Cardiac fibroblast (primary cell): ENCODE measurements at places on chromosomes 7 and 10.

DNA sequence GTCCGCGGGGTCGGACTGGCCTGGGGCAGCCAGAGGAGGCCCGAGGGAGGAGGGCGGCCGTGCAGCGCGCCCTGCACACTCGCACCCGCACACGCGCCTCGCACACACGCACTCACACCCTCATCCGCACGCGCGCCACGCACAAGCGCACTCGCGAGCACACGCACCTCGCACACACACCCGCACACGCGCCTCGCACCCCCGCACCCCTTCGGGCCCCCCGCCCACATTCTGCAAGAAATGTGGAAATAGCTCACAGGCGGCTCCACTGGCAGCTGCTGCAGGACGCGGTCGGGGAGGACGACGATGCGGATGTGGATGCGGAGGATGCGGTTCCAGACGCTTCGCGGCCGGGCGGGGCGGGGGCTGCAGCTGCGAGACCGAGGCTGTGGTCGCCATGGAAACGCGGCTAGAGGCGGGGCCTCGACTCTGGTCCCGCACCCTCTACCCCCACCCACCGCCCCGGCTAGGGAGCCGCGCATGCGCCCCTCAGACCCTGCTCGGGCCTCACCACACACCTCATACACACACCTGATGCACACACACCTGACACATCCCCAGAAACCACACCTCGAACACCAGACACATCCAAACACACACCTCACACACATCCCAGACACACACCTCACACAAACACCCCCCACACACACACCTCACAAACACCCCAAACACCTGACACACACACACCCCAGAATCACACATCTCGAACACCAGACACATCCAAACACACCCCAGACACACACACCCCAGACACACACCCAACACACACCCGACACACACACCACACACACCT, at the start of gene CALY:
TSS of gene CALY (minus strand) at position 320 of the 793 bp plus-strand sequence. CDS start 7,907 bp downstream, outside the sequence.
- no peak for DNase-seq

GRCh38 chr7:133698127-133698526, 429.0 kb upstream of the LRGUK start:
- no peak for DNase-seq

DNA sequence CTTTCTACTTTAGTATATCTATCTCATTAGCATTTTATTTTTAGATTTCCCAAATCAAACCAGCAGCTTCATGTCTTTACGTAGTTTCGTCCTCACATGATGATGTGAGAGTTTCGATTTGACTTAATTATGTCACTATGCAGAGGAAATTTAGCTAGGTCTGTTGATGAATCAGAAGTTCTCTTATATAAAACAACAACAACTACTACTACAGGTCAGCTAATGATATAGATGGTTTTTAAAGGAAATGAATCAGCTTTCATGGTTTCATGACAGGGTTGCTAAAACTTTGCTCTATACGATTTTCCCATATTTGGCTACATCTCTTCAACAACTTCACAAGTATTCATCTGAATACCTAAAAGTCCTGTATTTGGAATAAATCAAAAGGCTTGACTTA, 28.6 kb downstream of the JAZF1 start:
- DNase-seq: peak; percentile 85

DNA sequence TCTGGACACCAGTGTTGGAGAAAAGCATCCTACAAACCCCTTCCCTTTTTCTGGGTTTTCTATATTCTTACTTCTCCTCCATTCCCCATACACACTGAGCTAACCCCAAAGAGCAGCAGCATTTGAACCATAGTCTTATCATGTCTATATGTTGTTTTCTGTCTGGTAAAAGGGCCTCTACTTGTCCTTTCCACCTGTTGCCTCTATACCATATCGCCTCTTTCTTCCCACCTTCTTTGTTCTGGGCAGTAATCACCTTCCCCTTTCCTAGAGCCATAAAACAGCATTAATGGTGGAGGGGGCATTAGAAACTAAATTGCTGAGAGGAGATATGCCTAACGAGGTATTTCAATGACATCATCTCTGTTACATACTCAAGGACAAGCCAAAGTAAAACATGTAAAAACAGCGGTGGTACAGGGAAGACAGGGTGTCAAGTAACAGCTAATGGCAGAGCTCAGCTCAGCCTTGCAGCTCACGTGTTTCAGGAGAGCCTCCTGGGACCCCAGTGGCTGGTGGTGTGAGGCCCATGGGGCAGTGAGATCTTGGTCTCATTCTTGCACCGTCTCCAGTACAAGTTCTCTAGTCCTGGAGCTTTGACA, 20.6 kb downstream of the NPY start:
- no peak for DNase-seq

DNA sequence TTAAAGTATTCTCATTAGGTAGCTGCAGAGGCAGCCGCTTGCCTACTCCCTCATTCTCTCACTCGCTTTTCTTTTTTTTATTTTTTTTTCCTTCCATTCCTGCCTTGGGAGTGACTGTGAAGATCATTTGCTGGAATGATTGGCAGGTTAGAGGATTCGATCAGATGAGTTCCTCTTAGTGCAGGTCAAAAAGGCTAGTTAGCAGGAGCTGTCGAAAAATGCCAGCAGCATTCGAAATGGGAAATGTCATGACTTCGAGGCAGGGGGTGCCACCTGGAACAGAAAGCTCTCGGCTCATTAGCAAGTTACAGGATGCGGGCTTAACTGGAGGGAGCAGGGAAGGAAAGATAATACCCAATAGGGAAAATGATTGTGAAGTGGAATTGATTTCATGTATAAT, 137.5 kb upstream of the FZD1 start:
- DNase-seq: no peak

DNA sequence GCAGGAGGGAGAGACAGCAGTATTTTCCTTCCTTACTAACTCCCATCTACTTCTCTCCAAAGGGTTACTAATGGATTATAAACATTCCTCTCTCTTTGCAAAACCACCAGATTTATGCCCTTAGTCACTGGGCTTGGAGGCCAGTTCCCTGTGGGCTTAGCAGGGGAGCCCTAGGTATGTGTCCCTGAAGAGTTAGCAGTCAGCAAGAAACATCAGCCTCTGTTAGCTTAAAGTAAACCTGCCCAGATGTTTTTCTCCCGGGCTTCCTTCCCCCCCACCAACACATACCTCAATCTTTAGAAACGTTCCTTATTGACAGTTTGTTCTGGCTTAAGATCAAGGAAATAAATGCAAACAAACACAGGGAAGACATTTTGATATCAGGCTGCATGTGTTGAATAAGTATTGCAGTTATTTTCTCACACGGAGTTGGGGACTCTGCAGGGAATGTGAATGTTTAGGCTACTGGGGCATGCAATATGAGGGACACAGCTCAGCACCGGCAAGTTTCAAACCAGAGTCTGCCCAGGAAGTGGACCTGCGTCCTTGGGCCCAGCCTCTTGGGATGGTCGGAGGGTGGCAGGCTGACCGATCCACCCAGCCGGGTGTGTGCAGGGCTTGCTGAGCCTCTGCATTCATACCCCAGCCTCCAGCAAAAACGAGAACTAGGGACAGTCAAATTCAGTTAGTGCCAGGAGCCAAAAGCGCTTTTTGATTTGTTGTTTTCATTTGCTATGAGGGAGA, 252.0 kb upstream of the GRB10 start:
- DNase-seq: peak; percentile 84

DNA sequence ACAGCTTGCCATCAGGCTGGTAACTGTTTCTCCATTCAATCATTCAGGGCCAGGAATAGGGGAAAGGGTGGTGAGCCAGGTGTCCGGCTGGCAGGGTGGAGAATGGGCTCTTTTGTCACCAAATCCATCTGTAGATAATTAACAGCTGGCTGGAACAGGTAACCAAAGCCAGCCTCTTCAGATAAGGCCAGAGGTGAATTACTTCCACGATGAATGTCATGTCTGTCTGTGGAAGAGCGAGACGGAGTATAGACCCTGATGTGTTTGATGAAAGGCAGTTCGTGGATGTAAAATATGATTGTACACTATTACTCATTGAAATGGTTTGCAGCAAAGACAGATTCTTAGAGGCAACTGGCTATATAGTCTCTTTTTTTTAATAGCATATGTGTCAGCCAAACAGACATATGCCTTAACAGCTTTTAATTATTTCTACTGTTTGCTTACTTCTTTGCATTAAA, 149.8 kb downstream of the KLF6 start:
- no peak for DNase-seq

DNA sequence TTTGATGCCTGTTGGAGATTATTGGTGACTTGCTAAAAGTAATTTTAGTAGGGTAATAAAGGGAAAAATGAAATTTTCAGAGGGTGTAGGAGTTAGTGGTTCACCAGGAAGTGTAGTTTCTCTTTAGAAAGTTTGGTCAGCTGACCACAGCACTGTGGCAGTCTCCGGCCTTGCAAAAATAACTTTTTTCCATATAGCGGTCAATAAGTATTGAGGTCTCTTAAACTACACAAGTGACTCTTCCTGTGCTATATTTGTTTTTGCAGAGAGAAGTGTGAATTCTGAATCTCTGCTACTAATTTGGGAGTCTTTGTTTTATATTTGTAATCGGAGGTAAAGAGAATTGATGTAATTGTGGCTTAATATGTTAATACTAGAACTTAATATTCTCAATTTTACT, 24.3 kb downstream of the PTPN12 start:
- DNase-seq: no peak

DNA sequence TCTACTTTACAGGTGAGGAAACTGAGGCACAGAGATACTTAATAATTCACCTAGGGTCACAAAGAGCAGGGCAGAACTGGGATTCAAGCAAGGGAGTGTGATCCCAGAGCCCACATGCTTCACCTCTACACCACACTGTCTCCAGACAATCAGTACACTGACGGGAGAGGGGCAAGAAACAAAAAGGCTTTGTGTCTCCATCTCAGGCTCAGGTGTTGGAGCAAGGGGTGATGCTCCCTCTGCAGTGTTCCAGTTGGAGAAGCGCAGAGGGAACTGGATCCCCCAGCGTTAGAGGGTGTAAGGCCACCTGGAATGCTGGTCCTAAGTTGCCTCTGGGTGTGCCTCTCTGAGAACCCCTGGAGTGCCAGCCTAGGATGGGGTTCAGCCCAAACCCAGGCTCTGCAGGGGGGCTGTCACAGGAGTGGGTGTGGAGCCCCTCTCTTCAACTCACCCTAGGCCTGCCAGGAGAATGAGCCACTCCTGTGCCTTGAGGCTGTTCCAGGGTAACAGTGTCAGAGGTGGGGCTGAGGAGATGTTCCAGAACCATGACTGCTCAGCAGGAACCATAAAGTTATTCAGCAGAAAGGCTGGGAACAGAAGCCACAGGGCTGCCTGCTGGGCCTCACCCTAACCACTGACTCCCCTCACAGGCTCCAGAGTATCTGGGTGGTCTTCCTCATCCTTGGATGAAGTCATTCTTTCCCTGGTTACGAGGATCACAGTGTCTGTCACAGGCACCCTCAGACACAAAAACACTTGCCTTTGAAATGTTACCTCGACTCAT, 5.5 kb downstream of the RBP4 start:
- no peak for DNase-seq

GRCh38 chr10:71471957-71472365, 75.2 kb downstream of the CDH23 start:
- DNase-seq: no peak

DNA sequence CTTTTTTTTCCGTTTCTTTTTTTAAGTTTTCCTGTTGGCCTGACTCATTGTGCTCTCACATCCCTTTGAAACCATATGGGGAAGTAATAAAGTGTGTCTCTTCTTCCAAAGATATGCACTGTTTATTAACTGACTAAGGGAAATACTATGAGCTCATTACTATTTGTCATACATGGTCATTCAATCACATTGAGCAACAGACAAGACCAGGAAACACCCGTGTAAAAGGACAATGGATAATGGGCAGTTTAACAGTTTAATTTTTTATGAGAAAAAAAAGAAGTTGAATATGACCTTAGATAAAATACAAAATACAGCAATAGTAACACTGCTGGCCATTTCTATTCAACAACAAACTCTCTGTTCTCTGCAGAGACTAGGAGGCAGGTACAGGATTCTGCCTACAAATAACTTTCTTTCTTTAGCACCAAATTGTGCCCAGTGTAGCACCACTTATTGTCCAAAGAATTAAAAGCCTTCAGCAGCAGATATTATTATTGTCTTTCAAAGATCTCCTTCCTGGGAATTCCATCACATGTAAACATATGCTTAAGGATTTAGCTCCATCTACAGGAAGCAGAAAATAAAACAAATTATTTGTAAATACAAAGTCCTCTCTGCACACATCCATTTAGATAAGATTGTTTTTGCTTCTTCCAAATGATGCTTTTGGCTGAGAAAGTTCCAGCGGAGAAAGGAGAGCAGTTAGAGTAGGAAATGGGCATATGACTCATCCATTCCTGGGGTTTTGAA, 55.0 kb upstream of the AKR1E2 start:
- peak; percentile 98 for DNase-seq

GRCh38 chr7:141649865-141650634, 51.9 kb downstream of the DENND11 start:
- DNase-seq: peak; percentile 87
